Renal cortical epithelial cell (primary cell): ENCODE measurements at places on chromosomes 13 and 19. TPM values are rescaled to one million over a fixed set of nuclear protein-coding genes. Genes with fewer than 3 reads are reported as not detected.

Gene FGF14
- total RNA-seq: 0.70 TPM in 1 of 2 replicates, not detected in the other

Gene CUL4A
- total RNA-seq: 130 and 156 TPM in 2 replicates

GRCh38 chr13:25231517-25231916 lies 55.8 kb downstream of the MTMR6 start:
- DNase-seq: no peak

DNA sequence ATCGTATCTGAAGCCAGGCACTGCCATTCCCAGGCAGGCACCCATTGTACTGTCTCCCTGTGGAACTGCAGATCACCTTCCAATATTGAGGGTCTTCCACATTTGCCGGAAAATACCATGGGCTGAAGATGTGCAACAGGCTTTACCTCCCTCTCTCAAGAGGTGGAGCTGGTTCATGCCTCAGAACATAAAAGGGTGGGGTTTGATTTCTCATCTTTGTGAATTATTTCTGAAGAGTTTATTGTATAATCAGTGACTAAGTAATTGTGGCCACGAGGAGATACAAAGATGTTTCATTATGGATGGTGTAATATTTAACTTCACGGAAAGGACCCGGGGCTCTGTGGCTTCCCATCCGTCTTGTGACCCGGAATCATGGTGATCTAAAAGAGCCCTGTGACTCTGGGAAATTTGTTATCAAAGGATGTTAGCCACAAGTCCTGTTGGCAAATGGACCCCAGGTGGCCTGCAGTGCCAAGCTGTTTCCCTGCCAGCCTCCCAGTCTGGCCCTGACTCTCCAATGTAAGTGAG lies 230.5 kb downstream of the LACC1 start:
- peak; percentile 88 for DNase-seq

- DNase-seq: no peak
These were observed 19.0 kb upstream of the PLPP2 start for GRCh38 chr19:310141-310651.

DNA sequence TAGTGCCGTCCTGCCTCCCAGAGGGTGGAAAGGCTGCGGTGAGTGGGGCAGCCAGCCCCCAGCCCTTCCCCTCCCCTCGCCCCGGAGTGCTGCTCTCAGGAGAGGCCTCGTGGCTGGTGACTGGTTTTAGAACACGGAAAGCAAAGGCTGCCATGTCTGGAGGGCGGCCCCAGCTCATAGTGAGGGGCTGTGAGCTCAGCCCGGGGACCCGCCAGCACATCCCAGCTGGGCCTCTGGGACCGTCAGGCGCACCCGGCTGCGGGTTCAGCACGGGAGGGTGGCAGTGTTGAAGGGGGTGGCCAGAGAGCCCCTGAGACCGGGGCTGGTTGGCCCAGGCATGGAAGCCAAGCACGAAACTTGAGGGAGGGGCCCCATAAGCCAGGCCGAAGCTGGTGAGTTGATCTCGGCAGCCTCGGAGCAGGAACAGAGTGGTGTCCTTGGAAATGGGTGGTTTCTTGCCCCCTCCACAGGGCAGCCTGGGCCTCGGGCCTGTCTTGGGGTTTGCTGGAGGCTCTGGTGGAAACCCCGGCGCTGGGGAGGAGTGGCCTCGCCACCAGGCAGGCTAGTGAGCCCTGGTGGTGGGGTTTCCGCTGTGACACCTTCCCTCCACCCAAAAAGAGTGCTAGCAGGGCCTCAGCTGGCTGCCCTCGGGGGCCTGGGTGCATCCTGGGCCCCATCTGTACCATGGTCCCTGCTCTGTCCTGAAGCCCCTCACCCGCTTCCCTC lies 157.7 kb downstream of the KDM4B start:
- no peak for DNase-seq

- DNase-seq: no peak
These were observed 354.9 kb downstream of the FOXO1 start for GRCh38 chr13:40311356-40312101.

DNA sequence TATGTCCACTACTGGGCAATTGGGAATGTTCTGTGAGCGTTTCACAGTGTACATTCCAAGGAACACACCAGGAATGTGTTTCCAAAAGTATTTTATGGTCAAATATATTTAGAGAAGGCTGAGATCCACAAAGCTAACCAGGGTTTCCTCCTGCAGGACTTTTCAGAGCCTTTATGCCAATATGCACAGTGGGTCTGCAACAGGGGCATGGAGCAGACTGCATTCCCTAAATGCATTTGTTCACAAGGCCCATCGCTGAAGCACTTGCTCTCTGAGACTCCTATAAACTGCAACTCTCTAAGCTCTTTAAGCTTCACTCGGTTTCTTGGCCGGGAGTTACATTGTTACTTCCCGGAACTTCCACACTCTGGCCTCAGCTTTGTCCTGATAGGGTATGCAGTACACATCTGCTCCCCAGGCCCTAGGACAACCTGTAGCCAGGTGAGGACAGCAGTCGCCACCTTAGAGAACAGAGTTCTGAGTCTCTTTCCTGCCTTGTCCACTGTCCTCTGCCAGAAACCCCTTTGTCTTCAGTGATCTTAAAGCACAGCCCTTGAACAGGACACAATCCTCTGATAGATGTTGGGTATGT lies 33.5 kb downstream of the FBN3 start:
- DNase-seq: no peak

- peak; percentile 46 for DNase-seq
These were observed 157.4 kb downstream of the EFNB2 start for GRCh38 chr13:106377931-106378662.

Gene ZNF208
- 0.69 and 1.4 TPM in 2 replicates for total RNA-seq

GRCh38 chr19:46753420-46754155 lies 7.3 kb upstream of the STRN4 start:
- no peak for DNase-seq

DNA sequence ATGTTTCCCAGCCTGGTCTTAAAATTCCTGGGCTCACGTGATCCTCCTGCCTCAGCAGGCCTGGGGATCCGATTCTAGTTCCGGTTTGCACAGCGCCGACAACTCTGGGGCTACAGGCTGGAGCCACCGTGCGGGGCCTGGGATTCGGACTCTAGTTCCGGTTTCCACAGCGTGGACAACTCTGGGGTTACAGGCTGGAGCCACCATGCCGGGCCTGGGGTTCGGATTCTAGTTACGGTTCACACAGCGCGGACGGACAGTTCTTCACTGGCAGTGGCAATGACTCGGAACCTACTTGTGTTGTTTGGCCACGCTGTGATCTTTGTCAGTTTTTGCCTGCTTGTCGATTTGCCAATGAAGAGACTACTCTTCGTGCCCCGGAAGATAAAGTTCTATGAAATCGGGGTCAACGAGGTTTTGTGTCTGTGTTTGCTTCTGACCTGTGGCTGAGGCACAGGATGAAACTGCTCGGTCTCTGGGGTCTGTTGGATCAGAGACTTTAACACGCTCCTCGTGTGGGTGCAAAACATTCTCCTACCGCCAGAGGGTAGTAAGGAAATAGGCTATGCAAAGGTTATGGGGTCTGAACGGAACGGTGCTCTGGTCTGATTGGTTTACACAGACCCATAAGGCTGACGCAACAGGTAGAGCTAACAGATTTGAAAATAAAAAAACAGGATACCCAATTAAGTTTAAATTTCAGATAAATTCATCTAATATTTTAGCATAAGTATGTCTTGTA lies 12.1 kb upstream of the ZSCAN1 start:
- no peak for DNase-seq

DNA sequence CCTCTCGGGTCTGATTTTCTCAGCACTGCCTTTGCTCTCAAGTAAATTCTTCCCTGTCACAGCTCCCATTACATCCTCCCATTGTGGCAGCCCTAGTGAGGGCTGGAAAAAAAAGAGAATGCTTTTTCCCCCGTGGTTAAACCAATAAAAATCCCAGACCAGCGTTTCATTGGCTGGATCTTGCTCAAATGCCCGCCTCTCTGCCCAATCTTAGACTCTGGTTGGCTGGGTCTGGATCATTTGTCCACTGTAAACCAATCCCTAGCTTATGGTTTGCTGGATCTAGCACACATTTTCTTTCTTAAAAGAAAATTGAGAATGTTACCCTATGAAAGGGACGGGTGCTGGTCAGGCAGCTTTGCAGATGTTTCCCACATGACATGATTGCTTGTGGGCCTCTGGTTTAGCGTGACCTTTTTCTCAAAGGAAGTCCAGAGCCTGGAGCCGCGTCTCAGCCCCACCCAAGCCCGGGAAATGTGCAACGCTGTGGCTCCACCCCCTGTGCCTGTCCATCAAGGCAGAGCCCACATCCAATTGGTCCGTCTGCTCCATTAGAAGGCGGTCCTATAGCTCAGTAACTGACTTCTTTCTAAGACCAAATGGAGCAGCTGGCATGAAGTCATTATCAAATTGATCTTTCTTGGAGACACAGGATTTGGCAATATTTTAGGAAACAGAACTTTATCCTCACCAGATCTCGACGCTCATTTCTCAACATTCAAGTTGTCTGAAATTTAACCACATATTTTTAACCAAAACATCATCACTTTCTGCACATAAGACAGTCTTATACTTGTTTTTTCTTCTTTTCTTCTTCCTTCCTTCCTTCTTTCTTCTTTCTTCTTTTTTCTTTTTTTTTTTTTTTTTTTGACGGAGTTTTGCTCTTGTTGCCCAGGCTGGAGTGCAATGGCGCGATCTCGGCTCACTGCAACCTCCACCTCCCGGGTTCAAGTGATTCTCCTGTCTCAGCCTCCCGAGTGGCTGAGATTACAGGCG lies 2.6 kb upstream of the MCEMP1 start:
- DNase-seq: peak; percentile 17

DNA sequence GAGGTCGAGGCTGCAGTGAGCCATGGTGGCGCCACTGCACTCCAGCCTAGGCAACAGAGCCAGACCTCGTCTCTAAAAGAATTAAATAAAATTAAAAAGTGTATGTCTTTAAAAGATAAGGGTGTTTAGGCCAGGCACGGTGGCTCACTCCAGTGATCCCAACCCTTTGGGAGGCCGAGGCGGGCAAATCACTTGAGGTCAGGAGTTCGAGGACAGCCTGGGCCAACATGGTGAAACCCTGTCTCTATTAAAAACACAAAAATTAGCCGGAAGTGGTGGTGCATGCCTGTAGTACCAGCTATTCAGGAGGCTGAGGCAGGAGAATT lies 7.5 kb upstream of the SDHAF1 start:
- no peak for DNase-seq

Gene SHANK1
- total RNA-seq: 0.17 and 0.65 TPM in 2 replicates

Gene KANK2
- total RNA-seq: 26.0 and 233 TPM in 2 replicates

GRCh38 chr13:97477844-97478243 lies 43.9 kb downstream of the RAP2A start:
- no peak for DNase-seq

- DNase-seq: no peak
These were observed 29.9 kb upstream of the FBXL3 start for GRCh38 chr13:77056886-77057285.

DNA sequence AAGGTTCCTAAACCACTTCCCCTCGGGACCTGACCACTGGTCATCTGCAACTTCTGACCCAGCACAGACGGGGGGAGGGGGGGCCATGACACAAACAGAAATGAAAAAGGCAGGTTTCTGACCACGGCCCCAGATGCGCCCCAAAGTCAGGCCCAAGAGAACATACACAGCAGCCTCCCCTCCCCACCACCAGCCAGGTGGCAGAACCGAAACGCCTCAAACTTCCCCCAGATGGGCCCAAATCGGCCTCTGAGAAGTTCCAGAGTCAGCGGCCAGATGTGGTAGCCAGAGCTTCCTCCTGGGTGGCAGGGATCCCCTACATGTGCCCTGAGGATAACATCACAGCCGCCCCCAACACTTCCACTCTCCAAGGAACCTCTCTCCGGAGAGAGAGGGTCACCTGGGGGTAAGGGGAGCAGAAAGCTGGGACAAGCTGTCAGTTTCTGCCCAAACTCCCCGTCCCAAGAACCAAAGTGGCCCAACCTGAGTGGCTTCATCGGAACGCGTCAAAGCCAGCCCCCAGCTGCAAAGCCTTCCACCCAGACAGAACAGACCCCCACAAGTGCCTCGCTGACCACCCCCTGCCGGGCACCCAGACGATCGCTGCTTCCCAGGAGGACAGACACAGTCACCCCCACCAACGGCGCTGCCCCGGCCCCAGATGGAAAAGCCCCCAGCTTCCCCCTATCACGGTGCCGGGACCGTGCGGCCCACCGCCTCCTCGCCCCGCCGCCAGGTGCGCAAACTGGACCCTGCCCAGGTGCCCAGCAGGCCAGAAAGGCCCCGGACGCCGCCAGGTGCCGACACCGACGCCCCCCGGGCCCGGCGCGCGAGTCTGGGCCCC lies 800 bp downstream of the ELL start:
- DNase-seq: no peak

DNA sequence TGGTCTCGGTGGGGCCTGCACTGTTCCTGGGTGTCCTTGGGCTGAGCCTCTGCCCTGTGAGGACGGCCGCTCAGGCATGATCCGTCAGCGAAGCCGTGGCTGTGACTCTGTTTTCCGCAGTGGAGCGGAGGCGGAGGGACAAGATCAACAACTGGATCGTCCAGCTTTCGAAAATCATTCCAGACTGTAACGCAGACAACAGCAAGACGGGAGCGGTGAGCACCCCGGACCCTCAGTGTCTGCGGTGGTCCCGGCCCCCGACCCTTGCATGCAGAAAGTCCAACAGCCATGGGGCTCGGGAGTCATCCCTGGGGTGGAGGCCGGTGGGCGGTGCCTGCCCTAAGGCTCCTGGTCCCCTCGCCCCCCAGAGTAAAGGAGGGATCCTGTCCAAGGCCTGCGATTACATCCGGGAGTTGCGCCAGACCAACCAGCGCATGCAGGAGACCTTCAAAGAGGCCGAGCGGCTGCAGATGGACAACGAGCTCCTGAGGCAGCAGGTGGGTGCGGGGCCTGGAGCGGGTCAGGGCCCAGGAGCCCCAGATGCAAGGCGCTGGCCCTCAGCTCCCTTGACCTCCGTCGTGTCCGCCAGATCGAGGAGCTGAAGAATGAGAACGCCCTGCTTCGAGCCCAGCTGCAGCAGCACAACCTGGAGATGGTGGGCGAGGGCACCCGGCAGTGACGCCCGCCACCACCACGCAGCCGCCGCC lies 3.6 kb upstream of the HAMP start:
- no peak for DNase-seq

- no peak for DNase-seq
These were observed 129.9 kb downstream of the RNF17 start for GRCh38 chr13:24893863-24894262.

DNA sequence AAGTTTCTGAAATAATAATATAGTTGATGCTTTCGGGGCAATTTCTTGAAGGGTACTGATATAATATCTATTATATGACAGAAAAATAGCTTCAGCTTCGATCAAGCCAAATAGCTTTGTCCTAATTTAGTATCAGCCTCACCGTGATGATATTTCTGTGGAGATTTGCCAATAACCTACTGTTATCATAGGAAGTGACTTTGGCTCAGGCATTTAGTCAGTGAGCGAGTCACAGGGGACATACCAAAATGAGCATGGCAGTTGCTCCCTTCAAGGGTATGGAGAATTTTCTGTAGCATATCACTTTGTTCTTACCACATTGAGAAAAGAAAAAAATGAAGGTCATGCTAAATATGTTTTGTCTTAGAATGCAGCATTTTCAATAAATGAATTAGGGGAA lies 767.6 kb upstream of the SLITRK1 start:
- DNase-seq: peak; percentile 32

DNA sequence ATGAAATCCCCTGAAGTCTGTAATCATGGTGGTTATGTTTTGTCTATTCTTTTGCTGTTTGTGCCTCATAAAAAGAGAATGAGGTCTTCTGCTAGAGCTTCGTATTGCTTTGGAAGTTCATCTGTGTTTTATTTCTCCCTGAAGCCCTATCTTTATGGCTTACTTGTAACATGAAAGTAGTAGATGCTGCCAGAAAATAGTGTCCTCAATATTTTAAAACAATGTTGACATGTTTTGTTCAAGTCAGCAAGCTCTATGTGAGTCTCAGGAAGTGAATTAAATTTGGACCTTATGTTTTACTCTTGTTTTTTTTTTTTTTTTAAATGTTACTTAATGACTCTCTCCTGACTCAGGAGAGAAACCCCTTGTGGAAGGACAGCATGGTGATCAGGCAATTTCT lies 130.5 kb downstream of the B3GLCT start:
- DNase-seq: no peak

Gene ZNF211
- total RNA-seq: 7.8 and 17.2 TPM in 2 replicates

- no peak for DNase-seq
These were observed 366.6 kb downstream of the DNAJC15 start for GRCh38 chr13:43389983-43390382.
